ENCODE measurements at places on chromosomes 11 and 22. TPM values are rescaled to one million over a fixed set of nuclear protein-coding genes. Genes with fewer than 3 reads are reported as not detected.

MPZL3 gene
- 10.2 TPM for total RNA-seq

MCAM gene
- total RNA-seq = 10.3 TPM

OR52L1 gene
- not detected for total RNA-seq

NLRX1 gene
- total RNA-seq = 8.7 TPM

DNA sequence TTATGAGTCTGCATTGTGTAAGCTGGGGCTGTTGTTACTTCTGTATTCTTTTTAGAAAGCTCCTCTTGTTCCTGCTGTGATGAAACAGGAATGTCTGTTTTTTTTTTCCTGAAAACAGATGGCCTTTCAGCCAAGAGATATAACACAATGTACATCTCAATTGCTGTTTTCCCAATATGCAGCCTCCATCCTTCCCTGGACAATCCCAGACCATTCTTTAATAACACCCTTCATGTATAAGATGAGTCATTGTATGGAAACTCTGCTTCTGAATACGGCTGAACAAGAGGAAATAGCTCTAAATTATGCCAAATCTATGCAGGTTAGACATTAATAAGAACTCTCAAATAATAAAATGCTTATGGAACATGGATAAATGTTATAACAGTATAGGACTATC lies 60.2 kb upstream of the LRRC4C start:
- H3K36me3 ChIP-seq = no peaks in the 10 kb centered on the region
- H3K27ac ChIP-seq = no peak overlapping the region
- H3K4me1 ChIP-seq = peaks cover 13% of the 10 kb centered on the region
- DNase-seq = no peak
- H3K4me3 ChIP-seq = no peak overlapping the region

DNA sequence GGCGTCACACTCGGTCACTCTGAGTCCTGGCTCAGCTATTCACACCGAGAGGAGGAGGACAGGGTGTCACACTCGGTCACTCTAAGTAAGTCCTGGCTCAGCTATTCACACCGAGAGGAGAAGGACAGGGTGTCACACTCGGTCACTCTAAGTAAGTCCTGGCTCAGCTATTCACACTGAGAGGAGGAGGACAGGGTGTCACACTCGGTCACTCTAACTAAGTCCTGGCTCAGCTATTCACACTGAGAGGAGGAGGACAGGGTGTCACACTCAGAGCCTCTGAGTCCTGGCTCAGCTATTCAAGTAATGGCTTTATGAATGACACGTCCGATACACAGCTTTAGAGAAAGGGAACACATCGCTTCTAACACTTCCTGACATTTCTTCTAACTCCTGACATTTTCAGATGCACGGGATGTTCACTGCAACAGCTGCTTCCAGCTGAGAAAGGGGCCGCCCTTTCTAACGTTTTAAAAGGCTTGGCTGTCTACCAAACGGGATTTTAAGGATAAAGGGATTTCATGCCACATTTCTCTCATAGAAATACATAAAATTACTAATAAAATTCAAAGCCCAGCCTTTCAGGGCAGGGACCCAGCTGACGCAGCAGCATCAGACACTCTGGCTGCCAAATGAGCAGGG lies 28.1 kb downstream of the DRD4 start:
- no peaks in the 10 kb centered on the region for H3K4me1 ChIP-seq
- no peaks in the 10 kb centered on the region for H3K27me3 ChIP-seq
- no peak for DNase-seq
- peaks cover 14% of the 10 kb centered on the region for H3K36me3 ChIP-seq
- H3K4me3 ChIP-seq = no peak overlapping the region

- peak overlapping the region; percentile 82 for H3K27ac ChIP-seq
- peaks cover 18% of the 10 kb centered on the region for H3K4me1 ChIP-seq
- H3K36me3 ChIP-seq = no peaks in the 10 kb centered on the region
- DNase-seq = peak; percentile 48
- H3K27me3 ChIP-seq = peaks cover 5% of the 10 kb centered on the region
- peak overlapping the region; percentile 91 for H3K4me3 ChIP-seq
Measured at GRCh38 chr11:72222106-72222891, 2.3 kb upstream of the INPPL1 start.

DNA sequence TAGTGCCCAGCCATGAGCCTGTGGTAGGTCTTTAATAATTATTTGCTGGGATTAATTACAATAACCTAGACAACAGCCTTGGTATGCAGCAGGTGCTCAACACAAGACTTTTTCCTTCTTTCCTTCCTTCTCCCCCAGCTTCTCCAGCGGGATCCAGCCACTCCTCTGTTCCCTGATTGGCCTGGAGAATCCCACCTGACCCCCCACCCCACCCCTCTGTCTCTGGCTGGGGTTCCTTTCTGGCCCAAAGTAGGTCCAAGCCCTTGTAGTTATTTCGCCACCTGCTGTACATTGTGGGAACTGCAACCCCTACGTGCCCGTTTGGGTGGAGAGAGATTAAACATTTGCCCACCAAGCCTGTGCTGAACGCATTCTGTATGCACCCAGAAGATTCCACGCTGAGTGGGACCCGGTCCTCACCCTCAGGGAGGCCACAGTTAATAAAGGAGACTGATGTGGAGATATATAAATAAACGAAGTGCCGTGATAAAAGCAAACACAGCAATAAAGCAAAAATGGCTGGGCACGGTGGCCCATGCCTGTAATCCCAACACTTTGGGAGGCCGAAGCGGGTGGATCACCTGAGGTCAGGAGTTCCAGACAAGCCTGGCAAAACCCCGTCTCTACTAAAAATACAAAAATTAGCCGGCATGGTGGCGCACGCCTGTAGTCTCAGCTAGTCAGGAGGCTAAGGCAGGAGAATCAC lies 32.1 kb upstream of the DGKZ start:
- peaks cover 3% of the 10 kb centered on the region for H3K36me3 ChIP-seq
- DNase-seq = no peak
- H3K4me3 ChIP-seq = no peak overlapping the region
- peaks cover 8% of the 10 kb centered on the region for H3K4me1 ChIP-seq

DNA sequence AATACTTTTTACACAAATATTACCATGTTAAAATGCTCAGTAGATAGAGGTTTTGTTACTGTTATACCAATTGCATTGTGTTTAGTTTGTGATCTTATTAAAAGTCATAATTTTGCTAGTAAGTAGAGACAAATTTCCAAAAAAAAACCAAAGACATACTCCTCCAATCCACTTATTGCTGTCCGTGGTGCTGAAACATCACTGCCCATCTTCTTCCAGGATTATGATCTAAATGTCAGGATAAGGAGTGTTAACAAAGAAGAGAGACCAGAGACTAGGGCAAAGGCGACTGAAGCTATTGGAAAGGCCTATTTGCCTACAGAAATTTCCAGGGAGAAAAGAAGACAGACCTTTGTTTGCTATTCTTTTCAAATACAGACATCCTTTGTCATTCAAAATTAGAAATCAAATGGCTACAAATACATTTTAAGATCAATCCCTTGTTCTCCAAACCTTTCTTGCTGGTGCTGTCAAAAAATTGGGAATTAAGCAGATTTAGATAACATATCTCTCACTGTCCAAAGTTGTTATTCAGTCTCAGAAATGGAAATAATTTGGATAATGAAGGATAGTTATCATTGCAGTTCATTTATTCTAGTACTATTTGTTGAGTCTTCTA lies 199.7 kb downstream of the C11orf91 start:
- no peaks in the 10 kb centered on the region for H3K36me3 ChIP-seq
- H3K4me1 ChIP-seq = no peaks in the 10 kb centered on the region
- DNase-seq = no peak
- no peak overlapping the region for H3K4me3 ChIP-seq
- no peak overlapping the region for H3K27ac ChIP-seq

GRAMD4 gene
- 80.9 TPM for total RNA-seq

- peaks cover 4% of the 10 kb centered on the region for H3K4me1 ChIP-seq
- H3K27ac ChIP-seq = no peak overlapping the region
- H3K36me3 ChIP-seq = no peaks in the 10 kb centered on the region
- H3K4me3 ChIP-seq = no peak overlapping the region
- peaks cover 7% of the 10 kb centered on the region for H3K27me3 ChIP-seq
Measured at GRCh38 chr11:97345032-97345431, 955.2 kb downstream of the JRKL start.

DNA sequence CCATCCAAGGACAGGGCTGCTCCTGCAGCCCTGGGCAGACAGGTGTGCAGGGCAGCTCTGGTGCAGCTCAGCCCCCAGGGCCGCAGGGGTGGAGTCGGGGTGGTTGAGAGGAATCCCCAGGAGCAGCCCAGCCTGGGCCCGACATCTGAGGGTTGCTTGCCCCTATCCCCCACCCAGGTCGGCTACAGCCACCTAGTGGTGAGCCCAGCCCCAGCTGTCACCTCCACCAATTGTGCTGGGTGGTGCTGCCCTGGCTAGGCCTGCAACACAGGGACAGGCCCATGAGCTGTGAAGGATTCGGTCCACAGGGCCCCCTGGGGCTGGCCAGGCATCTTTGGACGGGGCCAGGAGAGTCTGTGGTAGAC lies 29.6 kb downstream of the RTN4R start:
- H3K27me3 ChIP-seq = no peaks in the 10 kb centered on the region
- H3K4me3 ChIP-seq = no peak overlapping the region
- no peak overlapping the region for H3K27ac ChIP-seq
- DNase-seq = no peak
- H3K36me3 ChIP-seq = no peaks in the 10 kb centered on the region

- DNase-seq = no peak
- H3K36me3 ChIP-seq = peaks cover 4% of the 10 kb centered on the region
- H3K27me3 ChIP-seq = peaks cover 6% of the 10 kb centered on the region
- no peak overlapping the region for H3K27ac ChIP-seq
Measured at GRCh38 chr11:67696998-67697397, 22.6 kb upstream of the ALDH3B2 start.

LGR4 gene
- 39.6 TPM for total RNA-seq

GRCh38 chr22:37205046-37205445 lies 7.2 kb downstream of the SSTR3 start:
- H3K4me3 ChIP-seq = no peak overlapping the region
- no peaks in the 10 kb centered on the region for H3K4me1 ChIP-seq
- no peaks in the 10 kb centered on the region for H3K36me3 ChIP-seq

DNA sequence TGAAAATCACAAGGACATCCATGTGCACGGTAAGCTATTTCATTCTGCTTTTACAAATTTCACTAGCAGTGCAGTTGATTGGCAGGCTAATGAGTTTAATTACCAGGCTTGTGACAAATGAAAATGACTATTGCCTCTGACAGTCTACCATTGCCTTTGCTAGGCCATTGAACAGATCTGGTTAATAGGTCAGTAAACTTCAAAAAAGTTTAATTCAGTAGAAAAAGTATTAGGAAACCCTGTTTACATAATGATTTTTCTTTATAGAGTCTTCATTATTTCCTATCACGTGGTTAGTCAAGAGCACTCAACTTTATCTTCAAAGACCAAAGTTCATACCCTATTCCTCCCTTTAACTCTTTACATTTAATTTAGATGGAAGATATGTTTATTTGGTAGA lies 77.0 kb downstream of the PRMT3 start:
- no peak for DNase-seq
- H3K27ac ChIP-seq = no peak overlapping the region
- no peak overlapping the region for H3K4me3 ChIP-seq
- H3K4me1 ChIP-seq = no peaks in the 10 kb centered on the region

DNA sequence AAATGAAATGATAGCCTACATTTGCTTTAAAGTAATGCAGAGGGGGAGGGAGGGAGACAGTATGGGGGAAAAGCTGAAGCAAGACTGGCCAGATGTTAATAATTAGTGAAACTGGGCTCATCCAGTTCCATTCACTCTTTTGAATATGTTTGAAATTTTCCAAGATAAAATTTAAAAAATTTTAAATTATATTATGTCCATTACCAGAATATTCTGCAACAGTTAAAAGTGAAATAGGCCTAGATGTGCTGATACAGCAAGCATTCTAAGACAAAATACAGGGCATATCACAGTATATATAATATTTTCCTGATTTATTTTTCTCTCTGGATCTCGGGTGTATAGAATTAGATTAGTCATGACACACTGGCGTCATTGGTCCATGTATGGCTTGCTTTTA lies 13.6 kb upstream of the ZNRF3 start:
- H3K36me3 ChIP-seq = no peaks in the 10 kb centered on the region
- no peaks in the 10 kb centered on the region for H3K27me3 ChIP-seq
- peaks cover 19% of the 10 kb centered on the region for H3K4me1 ChIP-seq
- H3K27ac ChIP-seq = no peak overlapping the region

CCDC116 gene
- total RNA-seq = 0.21 TPM

TPBGL gene
- 0.31 TPM for total RNA-seq

DNA sequence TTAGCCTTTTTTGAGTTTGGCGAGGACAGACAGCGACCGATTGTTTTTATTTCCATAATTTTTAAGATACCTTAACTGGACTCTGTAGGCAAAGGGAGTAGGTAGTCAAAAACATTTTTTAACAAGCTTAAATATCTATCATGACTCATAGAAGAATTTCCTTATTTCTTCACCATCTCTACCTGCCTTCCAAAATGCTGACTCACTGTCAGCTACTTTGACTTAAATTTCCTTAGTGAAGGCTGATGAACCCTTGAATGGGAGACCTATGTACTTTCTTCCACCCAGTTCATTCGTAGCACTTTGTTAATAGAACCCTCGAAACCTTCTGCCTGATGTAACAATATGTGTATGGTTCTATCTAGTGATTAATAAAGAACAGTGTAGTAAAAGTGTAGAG lies 1.1 kb upstream of the MTMR2 start:
- peak overlapping the region; percentile 100 for H3K4me3 ChIP-seq
- no peaks in the 10 kb centered on the region for H3K36me3 ChIP-seq
- peaks cover 19% of the 10 kb centered on the region for H3K4me1 ChIP-seq

DNA sequence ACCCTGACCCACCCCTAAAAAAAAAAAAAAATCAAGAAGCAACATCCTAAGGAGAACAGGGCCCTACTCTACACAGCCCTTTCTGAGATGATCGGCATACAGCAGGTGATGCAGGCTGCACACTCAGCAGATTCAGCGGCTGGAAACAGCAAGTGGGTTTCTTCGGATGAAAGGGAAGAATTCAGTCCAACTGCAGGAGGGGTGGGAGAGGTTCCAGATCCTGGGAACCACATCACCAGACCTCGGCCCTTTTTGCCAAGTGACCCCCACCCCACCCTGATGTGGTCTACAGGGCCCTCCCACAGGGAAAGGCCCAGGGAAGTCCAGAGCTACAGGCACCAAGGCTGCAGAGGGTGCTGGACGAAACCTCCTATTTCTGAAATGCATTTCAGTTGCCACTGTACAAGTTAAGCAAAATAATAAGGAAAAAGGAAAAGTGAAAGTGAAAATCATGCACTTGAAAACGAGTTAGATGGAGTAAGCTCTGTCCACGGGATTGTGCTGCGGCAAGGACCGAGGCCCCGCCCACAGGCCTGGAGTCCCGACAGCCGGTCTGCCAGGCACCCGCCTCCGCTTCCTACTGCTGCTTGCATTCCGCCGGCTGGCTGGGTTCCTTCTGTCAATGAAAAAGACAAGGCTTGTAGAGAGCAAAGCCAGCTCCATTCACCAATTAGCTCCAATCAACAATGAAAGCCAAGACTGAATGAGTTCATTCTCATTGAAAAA lies 16.0 kb upstream of the PHLDA2 start:
- DNase-seq = no peak
- H3K36me3 ChIP-seq = peaks cover 20% of the 10 kb centered on the region
- peaks cover 4% of the 10 kb centered on the region for H3K4me1 ChIP-seq
- H3K4me3 ChIP-seq = peak overlapping the region; percentile 27
- H3K27ac ChIP-seq = no peak overlapping the region
- no peaks in the 10 kb centered on the region for H3K27me3 ChIP-seq
